ENCODE measurements at places on chromosomes 7 and 10.

DNA sequence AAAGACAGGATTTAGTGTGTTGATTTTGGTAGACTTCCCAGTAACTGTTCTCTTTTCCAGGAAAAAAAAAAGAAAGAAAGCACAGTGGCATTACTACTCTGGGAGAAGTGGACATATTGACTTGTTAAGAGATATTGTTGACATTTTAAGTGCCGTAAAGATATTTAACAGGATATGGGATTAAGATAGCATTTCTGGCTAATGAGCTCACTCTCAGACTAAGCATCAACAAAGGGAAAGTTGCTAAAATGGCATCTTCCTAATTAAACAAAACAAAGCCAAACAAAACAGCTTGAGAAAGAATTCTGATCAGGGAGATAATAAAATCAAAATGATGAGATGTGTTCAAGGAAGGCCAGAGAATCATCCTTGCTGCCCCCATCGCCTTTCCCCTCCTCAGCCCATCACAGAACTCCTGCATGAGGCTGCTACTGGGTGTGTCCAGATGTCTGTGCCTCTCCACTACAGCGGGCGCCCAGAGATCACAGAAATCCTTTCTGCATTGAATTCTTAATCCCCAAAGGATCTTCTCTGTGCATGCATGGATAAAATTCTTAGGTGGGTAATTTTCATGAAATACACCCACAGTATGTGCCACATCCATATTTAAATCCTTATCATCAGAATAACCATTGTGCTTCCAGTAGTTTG is 270.5 kb downstream of the POU6F2 start:
- H3K4me3 ChIP-seq, result no peak overlapping the region
- H3K27me3 ChIP-seq, result no peaks in the 10 kb centered on the region
- no peaks in the 10 kb centered on the region for H3K4me1 ChIP-seq
- no peak for DNase-seq
- H3K36me3 ChIP-seq, result no peaks in the 10 kb centered on the region

- peaks cover 4% of the 10 kb centered on the region for H3K36me3 ChIP-seq
- no peaks in the 10 kb centered on the region for H3K27me3 ChIP-seq
- H3K4me1 ChIP-seq, result no peaks in the 10 kb centered on the region
These were observed 104.4 kb downstream of the SVIL start for GRCh38 chr10:29530112-29530976.

DNA sequence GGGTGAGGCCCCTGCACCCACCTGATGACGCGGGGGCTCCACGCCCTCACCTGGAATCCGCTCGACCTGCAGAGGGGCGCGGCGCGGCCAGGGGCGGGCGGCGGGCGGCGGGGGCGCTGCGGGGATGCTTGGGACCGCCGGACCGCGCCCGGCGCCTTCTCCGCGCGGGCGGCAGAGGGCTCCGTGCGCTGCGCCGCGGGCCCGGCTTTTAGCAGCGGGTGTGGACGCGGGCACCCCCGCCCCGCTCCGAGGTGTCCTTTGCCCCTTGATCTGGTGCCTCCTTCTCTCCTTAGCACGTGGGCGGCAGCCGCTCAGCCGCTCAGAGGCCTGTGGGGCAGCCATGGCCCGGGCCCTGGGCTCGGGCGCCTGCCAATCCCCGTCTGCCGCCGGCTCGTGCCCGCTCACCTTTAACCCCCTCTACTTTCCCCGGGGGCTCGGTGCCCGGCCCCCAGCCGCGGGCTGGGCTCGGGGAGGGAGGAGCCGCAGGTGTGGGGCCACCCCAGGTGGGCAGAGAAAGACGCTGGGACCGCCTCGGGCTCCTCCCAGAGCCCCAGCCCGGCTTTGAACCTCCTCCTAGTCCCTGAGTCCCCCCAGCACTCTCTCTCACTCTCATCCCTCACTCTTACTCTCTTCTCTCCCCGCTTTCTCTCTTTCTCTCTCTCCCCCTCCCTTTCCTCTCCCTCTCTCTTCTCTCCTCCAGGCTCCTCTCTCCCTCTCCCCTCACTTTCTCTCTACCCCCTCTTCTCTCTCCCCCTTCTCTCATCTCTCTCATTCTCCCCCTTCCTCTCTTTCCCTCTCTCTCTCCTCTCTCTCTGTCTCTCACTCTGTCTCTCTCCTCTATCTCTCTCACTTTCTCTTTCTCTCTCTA is 19.7 kb upstream of the VPS37D start:
- H3K27ac ChIP-seq, result no peak overlapping the region
- H3K36me3 ChIP-seq, result no peaks in the 10 kb centered on the region
- peak overlapping the region; percentile 27 for H3K4me3 ChIP-seq
- peak; percentile 83 for DNase-seq
- peaks cover 3% of the 10 kb centered on the region for H3K27me3 ChIP-seq

- no peaks in the 10 kb centered on the region for H3K4me1 ChIP-seq
- peak overlapping the region; percentile 53 for H3K27ac ChIP-seq
- no peaks in the 10 kb centered on the region for H3K27me3 ChIP-seq
- no peaks in the 10 kb centered on the region for H3K36me3 ChIP-seq
- DNase-seq, result peak; percentile 51
- H3K4me3 ChIP-seq, result no peak overlapping the region
These were observed 88.8 kb upstream of the DDC start for GRCh38 chr7:50653981-50654425.

GRCh38 chr7:84783141-84783778 is 403.6 kb downstream of the SEMA3D start:
- no peak for DNase-seq
- H3K36me3 ChIP-seq, result no peaks in the 10 kb centered on the region
- no peak overlapping the region for H3K27ac ChIP-seq
- H3K27me3 ChIP-seq, result no peaks in the 10 kb centered on the region
- H3K4me3 ChIP-seq, result no peak overlapping the region
- no peaks in the 10 kb centered on the region for H3K4me1 ChIP-seq

DNA sequence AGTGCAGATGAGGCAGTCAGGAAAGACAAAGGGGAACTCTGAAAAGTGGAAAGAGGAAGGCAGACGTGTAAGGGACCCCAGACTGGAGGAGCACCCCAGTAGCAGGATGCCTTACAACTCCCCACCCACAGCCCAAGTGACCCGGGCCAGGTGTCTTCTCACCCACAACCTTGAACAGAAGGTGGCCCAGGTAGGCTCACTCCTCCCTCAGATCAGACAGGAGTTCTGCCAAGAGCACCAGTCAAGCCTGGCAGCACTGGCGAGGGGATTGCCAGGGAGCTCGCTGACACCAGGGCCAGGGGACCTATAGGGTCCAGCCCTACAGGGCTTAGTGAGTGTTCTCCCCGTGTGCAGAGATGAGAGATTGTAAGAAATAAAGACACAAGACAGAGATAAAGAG is 27.1 kb upstream of the LMBR1 start:
- no peak overlapping the region for H3K27ac ChIP-seq
- H3K27me3 ChIP-seq, result no peaks in the 10 kb centered on the region
- no peak overlapping the region for H3K4me3 ChIP-seq
- no peaks in the 10 kb centered on the region for H3K36me3 ChIP-seq

GRCh38 chr7:4269086-4269485 is 413.0 kb upstream of the FOXK1 start:
- DNase-seq, result peak; percentile 3
- H3K36me3 ChIP-seq, result no peaks in the 10 kb centered on the region
- no peak overlapping the region for H3K27ac ChIP-seq
- no peak overlapping the region for H3K4me3 ChIP-seq
- H3K27me3 ChIP-seq, result no peaks in the 10 kb centered on the region

- no peak overlapping the region for H3K4me3 ChIP-seq
- no peak overlapping the region for H3K27ac ChIP-seq
- H3K4me1 ChIP-seq, result no peaks in the 10 kb centered on the region
- no peaks in the 10 kb centered on the region for H3K36me3 ChIP-seq
These were observed 100.5 kb downstream of the NPY start for GRCh38 chr7:24384362-24385030.

GRCh38 chr7:120256344-120257070 is 16.5 kb upstream of the KCND2 start:
- H3K4me3 ChIP-seq, result no peak overlapping the region
- no peaks in the 10 kb centered on the region for H3K27me3 ChIP-seq
- no peaks in the 10 kb centered on the region for H3K4me1 ChIP-seq
- no peak for DNase-seq
- H3K27ac ChIP-seq, result no peak overlapping the region

DNA sequence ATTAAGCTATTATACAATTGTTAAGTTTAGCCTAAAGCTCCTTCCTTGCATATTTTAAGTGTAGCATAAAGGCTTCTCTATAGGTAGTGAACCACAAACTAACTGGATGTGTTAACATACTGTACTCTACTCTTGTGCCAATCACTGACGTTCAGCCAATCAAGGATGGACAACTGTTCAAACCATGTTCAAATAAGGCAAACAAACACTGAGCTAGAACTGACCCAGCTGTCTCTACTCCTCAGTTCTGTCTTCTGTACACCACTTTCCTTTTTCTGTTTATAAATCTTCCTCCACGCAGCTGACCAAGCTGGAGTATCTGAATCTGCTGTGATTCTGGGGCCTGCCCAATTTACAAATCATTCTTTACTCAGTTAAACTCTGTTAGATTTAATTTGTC is 188.7 kb upstream of the MBL2 start:
- H3K36me3 ChIP-seq, result no peaks in the 10 kb centered on the region
- H3K27me3 ChIP-seq, result no peaks in the 10 kb centered on the region
- no peaks in the 10 kb centered on the region for H3K4me1 ChIP-seq
- no peak overlapping the region for H3K27ac ChIP-seq
- no peak for DNase-seq
- no peak overlapping the region for H3K4me3 ChIP-seq

- H3K27me3 ChIP-seq, result no peaks in the 10 kb centered on the region
- H3K4me3 ChIP-seq, result peak overlapping the region; percentile 96
- H3K27ac ChIP-seq, result peak overlapping the region; percentile 91
- H3K36me3 ChIP-seq, result no peaks in the 10 kb centered on the region
- DNase-seq, result peak; percentile 65
These were observed 1.0 kb downstream of the UBTD1 start for GRCh38 chr10:97499561-97500296.

DNA sequence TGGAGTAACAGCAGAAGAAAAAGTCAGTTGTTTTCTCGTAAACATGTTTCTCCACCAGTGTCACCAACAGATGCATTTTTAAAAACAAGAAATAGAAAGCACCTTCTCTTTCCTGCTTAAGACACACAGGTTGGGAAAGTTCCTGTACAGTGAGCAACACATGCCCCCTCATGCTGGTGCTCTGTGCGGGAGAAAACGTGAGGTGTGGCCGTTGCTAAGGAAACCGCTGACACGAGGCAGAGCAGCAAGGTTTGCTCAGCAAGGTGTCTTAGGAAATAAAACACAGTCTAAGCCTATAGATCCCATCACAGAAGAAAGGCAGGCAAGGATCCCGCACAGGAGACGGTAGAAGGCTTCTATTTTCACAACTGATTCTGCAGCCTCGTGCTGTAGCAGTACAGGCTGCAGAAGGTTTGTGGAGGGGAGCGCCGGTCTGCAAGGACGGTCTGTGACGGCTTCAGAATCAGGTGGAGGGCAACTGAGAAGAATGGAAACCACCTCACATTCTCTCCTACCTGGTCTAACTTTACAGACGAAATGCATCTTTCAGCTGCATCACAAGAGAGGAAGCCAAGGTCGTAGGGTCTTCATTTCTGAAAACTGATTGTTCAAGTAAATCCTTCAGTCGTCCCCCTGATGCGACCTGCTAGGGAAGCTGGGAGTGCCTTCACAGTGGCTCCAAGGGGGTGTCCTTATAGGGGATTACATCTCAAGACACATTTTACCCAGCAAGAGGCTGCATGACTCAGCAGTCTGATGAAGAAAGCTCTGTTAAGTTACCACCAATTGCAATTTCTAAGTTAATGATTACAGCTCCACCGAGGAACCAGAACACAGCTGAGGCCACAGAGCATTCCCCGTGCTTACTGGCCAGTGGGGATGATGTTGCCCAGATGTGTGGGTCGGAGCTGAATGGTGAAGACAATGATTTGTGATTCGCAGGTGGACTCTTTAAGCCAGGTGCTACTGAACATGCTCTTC is 150.7 kb upstream of the KLF14 start:
- peaks cover 4% of the 10 kb centered on the region for H3K36me3 ChIP-seq

- H3K4me1 ChIP-seq, result no peaks in the 10 kb centered on the region
- H3K27me3 ChIP-seq, result no peaks in the 10 kb centered on the region
- no peak overlapping the region for H3K27ac ChIP-seq
- no peak overlapping the region for H3K4me3 ChIP-seq
- no peaks in the 10 kb centered on the region for H3K36me3 ChIP-seq
- peak; percentile 17 for DNase-seq
These were observed 1127.7 kb downstream of the REEP3 start for GRCh38 chr10:64648915-64649314.

DNA sequence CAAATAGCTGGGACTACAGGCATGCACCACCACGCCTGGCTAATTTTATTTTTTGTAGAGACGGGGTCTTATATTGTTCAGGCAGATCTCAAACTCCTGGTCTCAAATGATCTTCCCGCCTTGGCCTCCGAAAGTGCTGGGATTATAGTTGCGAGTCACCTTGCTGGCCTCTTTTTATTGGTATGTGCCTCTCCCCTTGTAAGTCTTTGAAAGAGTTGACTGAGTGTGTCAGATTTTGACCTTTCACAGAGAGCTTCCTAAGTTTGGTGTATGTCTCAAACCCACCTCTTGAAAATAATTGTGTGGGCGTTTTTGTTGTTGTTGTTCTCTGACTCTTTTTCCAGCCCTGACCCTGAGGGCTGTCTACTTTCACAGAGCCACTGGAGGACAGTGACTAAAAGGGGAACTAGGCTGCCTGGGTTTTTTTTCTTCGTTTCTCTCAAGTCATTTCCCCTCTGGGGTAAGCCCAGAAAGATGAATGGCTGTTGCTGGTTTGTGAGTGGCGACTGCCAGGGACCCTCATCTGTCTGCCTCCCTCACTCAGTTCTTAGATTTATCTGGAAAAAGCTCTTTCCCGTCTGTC is 262.8 kb downstream of the ZEB1 start:
- no peaks in the 10 kb centered on the region for H3K27me3 ChIP-seq
- no peaks in the 10 kb centered on the region for H3K36me3 ChIP-seq
- no peak overlapping the region for H3K4me3 ChIP-seq
- no peak for DNase-seq
- peak overlapping the region; percentile 40 for H3K27ac ChIP-seq

DNA sequence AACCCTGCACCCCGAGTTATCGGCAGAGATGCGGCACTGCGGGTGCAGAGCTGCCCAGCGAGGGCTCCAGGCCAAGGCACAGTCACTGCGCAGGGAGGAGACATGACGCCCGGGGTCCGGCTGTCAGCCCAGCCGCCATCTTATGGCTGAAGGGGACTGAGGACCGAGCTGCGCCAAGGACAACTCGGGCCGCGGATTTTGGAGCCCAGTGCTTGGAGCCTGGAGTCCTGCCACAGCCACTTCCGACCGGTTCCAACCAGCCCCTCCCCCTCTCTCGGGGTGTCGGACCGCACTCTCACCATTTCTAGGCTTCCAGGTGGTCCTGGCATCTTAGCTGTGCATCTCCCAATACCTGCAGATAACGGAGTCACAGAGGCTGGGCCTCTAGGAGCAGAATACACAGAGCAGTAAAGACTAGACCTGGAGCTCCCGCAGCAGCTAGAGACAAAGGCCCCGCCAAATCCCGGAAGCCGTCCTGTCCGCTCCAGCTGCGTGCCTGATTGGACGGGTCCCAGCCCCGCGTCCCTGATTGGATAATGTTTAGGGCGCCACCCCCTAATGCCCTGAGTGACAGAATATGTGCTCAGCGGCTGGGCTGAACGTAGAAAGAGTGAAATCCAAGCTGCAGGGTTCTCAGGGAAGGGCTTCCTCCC is at the start of gene ZNF680:
TSS of gene ZNF680 (minus strand) at position 446 of the 653 bp plus-strand sequence. CDS start at position 329, 117 bp downstream.
- H3K4me1 ChIP-seq, result no peaks in the 10 kb centered on the region
- H3K27me3 ChIP-seq, result no peaks in the 10 kb centered on the region
- no peaks in the 10 kb centered on the region for H3K36me3 ChIP-seq
- H3K4me3 ChIP-seq, result peak within 1 kb of the TSS; percentile 83
- H3K27ac ChIP-seq, result peak within 1 kb of the TSS; percentile 72

- DNase-seq, result peak; percentile 43
- peaks cover 7% of the 10 kb centered on the region for H3K4me1 ChIP-seq
- peaks cover 56% of the 10 kb centered on the region for H3K27me3 ChIP-seq
- peak overlapping the region; percentile 16 for H3K4me3 ChIP-seq
- no peaks in the 10 kb centered on the region for H3K36me3 ChIP-seq
These were observed 12.2 kb upstream of the FEZF1 start for GRCh38 chr7:122316467-122317388.

All from colonic mucosa (tissue), 4 donors.